SK-N-DZ (cell line): ENCODE measurements at places on chromosomes 3 and 15.

- DNase-seq, result no peak
Measured at GRCh38 chr3:194281766-194282165, 69.4 kb downstream of the CPN2 start.

- DNase-seq, result no peak
Measured at GRCh38 chr15:34993877-34994276, 5.8 kb upstream of the ZNF770 start.

DNA sequence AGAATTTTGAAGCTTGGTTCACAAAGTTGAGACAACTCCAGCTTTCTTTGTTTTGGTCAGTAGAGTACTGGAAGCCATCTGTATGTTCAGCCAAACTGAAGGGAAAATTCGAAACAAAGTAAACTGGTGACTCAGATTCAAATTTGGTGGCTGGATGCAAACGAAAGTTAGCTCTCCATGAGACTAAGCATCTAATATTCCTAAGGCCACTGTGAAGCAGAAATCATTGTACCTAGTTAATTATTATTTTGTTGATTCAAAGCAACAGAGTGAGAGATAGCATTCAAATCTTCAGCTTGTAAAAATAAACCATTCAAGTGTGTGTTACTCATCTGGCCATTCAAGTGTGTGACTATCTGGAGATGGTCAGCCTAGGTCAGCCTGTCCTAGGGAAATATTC lies 42.1 kb downstream of the NR2F2 start:
- no peak for DNase-seq

DNA sequence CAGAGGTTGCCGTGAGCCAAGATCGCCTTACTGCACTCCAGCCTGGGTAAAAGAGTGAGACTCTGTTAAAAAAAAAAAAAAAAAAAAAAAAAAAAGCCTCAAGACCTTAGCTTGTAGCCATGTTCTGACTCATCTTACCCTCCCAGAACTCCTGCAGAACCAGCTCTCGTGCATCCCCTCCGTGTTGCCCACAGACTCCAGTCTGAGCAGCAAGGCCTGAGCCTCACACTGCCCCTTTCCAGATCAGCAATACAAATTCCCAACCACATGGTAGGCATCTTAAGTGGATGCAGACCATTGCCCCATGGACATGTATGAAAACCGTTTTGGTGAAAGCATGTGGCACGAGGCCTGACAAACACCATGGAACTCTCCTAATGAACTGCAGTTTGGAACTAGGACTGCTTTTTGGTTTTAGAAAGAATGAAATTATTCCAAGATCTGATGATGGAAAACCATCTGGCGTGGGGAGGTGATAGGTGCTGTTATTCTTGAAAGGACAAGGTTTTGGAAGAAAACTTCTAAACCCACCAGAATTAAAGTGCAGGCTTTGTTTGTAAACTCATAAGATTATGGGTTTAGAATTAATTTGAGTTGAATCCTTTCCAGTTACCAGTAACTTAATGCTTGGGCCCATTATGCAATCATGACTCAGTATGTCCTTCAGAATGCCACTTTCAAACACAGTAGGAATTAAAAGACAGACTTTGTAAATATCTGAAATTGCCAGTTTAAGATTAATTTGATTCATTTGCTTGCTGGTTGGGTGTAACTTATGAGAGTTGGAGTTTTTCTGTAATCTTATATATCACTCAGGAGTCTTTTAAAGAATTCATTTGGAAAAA lies 163.7 kb upstream of the LRTM1 start:
- no peak for DNase-seq

DNA sequence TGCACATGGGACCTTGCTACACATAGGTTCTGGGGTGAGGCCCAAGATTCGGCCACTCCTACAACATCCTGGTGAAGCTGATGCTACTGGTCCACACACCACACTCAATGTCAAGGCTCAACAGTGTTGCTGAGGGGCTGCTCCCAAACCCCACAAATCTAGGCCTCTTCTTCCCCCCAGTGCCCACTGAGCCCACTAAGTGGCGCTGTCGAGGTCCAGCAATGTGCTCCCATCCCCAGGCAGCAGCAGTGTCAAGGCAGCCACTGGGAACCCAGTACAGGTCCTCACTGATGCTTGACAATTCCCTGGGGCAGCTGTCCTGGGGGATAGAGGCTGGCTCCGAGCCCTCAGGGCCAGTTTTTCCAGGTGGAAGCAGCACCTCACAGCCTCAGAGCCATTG lies 21.5 kb downstream of the SCN5A start:
- no peak for DNase-seq

- DNase-seq, result no peak
Measured at GRCh38 chr3:126947429-126947828, 35.5 kb upstream of the PLXNA1 start.

GRCh38 chr15:82105451-82106215 lies 59.8 kb upstream of the MEX3B start:
- no peak for DNase-seq

GRCh38 chr15:71066983-71067382 lies 48.3 kb upstream of the THSD4 start:
- DNase-seq, result no peak

DNA sequence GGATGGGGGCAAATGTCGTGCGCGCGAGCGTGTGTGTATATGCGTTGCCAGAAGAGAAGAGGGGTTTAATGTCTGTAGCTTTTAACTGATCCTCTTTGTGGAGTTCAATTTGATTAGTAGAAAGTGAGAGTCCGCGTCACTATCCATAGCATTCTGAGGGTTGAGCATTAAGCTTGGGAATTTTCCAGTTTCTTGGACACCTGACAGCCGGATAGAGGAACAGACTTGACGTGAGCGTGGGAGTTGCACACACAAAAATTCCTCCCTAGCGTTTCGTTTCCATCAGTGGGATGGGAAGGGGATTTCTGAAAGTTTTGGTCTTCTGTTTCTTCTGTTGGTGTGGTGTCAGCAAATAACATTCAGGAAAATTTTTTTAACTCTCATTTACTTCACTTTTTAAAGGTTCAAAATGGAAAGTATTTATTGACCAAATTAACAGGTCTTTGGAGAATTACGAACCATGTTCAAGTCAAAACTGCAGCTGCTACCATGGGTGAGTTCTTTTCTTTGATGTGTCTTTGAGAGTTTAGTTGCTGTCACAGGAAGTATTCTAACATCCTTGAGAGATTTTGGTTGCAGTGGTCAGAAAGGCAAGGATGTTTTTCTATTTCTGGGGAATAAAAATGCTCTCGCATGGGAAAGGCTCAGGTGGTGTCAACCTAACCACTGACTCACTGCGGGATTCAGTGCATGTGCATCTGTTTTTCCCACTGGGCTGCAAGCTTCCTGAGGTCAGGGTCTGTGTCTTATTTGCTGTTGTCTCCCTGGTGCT lies 841 bp downstream of the POGLUT1 start:
- no peak for DNase-seq

- no peak for DNase-seq
Measured at GRCh38 chr15:77478051-77478450, 57.4 kb downstream of the HMG20A start.

DNA sequence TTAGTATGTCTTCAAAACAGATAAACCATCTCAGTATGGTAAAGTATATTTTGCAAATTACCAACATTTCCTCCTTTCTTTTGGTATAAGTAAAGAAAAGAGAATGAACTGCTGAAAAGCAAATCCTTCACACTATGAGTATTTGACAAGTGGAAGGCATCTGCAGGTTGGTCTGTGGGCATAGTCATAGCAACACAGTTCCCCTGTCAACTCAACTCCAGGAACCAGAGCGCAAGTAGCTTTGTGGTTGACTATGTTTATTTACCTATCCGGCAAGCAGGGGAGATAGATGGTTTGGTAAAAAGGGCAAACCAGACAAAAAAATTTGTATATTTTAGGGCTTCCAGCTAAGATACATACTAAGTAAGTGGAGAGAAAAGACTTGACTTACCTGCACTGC lies 88.3 kb upstream of the PPIB start:
- DNase-seq, result no peak

- no peak for DNase-seq
Measured at GRCh38 chr3:37309921-37310665, 135.7 kb upstream of the LRRFIP2 start.

DNA sequence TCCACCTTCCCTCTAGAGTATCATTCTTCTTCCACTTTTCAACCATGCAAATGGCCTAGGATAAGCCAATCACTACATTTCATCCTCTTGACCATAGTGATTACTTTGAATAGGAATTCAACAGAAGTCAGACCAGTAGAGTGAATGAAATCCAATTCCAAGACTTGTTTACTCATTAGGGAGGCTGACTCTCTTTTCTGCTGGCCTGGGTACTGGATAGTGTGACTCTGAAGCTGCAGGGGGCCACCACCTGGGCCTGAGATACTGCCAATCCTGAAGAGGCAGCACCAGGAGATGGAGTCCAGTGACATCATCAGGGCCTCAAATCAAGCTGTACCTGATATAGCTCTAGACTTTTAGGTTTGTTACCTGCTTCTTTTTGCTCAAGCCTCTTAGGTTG lies 7.0 kb upstream of the FSTL1 start:
- DNase-seq, result no peak

GRCh38 chr3:147132168-147132567 lies 274.2 kb downstream of the ZIC4 start:
- DNase-seq, result no peak

DNA sequence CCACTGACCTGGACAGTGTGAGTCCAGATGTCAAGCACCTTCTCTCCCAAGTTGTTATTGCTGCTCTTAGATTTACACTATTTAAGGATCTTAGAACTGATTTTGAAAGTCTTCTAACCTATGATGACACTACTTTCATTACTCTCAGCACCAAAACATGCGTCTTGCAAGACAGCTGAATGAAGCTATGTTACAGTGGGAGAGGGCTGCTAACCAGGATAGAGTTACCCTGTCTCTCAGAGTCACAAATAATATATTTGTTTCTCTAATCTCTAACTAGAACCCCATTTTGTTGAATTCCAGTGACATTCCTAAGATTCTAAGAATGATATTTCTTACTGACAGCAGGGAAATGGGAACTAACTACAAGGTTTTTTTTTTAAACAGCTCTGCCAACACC lies 455.5 kb downstream of the MAGI1 start:
- no peak for DNase-seq

GRCh38 chr3:62631488-62631887 lies 243.7 kb downstream of the CADPS start:
- DNase-seq, result no peak

- no peak for DNase-seq
Measured at GRCh38 chr15:75063338-75063737, 39.9 kb downstream of the PPCDC start.

DNA sequence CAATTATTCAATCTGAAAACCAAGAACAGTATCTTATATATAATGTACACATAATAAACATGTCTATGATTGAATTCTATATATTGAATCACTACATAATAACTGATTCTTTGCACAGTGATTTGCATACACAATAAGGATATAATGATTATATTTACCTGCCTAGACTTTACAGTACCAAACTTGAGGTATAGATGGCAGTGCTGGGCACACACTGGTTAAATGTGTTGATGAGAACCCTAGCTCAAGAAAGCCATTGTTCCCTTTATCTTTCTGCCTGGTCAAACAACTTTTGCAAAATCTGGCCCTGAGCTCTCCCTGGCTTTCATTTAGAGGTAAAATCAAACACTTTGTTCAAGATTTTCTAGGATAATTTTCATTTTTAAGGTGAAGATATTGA lies 697.7 kb downstream of the TUSC7 start:
- no peak for DNase-seq

- no peak for DNase-seq
Measured at GRCh38 chr3:27758083-27758482, 36.0 kb upstream of the EOMES start.

- DNase-seq, result no peak
Measured at GRCh38 chr3:149152420-149152819, 23.0 kb downstream of the HPS3 start.

- no peak for DNase-seq
Measured at GRCh38 chr3:156973954-156974353, 147.8 kb downstream of the LEKR1 start.

DNA sequence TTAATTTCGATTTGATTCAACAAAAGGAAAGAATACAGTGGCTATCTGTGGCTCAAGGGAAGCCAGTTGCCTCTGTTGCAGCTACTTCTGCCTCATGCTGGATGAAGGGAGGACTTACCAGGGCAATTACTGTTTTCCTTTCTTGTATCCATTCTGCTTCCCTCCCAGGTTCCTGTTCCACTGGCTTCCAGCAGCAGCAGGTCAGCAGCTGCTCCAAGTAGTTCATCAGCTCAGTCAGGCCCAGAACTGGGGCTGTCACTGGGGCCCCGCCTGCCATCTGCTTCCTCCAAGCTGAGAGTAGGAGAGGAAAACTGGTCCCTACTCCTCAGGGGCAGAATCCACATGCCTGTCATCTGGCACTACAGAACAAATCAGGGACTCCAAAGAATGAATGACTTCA lies 48.6 kb upstream of the ULK4 start:
- DNase-seq, result peak; percentile 36

- no peak for DNase-seq
Measured at GRCh38 chr3:3189102-3189727, 9.7 kb upstream of the CRBN start.

- DNase-seq, result no peak
Measured at GRCh38 chr3:84967767-84968581, 9.2 kb downstream of the CADM2 start.

GRCh38 chr15:63473999-63474809 lies 30.2 kb upstream of the USP3 start:
- DNase-seq, result peak; percentile 40

- no peak for DNase-seq
Measured at GRCh38 chr3:151366993-151367392, 17.6 kb downstream of the P2RY12 start.

GRCh38 chr15:72199721-72200212 lies 2.2 kb upstream of the GRAMD2A start:
- DNase-seq, result peak; percentile 63

GRCh38 chr15:98384328-98385029 lies 263.9 kb upstream of the IGF1R start:
- DNase-seq, result no peak

GRCh38 chr3:132624790-132625189 lies 27.7 kb downstream of the ACKR4 start:
- no peak for DNase-seq

DNA sequence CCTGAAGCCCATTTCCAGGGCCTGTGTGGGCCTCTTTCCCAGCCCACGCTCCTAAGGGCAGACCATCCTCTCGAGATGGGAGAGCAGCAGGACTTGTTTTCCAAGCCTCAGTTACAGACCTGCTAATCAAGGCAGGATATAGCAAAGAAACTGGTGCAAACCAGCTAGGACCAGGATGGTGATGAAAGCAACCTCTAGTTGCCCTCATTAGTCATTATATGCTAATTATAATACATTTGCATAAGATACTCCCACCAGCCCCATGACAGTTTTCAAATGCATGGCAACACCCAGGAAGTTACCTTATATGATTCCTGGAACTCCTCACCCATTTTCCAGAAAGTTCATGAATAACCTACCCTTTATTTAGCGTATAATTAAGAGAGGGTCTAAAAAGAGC lies 34.4 kb upstream of the TRH start:
- DNase-seq, result no peak

GRCh38 chr3:119293105-119293870 lies 895 bp upstream of the ARHGAP31 start:
- DNase-seq, result no peak
